Osteoblast (primary cell): ENCODE measurements at places on chromosomes 5 and 9. TPM values are rescaled to one million over a fixed set of nuclear protein-coding genes. Genes with fewer than 3 reads are reported as not detected.

GRCh38 chr9:130188860-130189481 lies 16.8 kb downstream of the NCS1 start:
- peaks cover 49% of the 10 kb centered on the region for H3K4me1 ChIP-seq
- no peak overlapping the region for H3K4me3 ChIP-seq
- no peak overlapping the region for H3K27ac ChIP-seq
- no peaks in the 10 kb centered on the region for H3K27me3 ChIP-seq
- H3K36me3 ChIP-seq: no peaks in the 10 kb centered on the region

DNA sequence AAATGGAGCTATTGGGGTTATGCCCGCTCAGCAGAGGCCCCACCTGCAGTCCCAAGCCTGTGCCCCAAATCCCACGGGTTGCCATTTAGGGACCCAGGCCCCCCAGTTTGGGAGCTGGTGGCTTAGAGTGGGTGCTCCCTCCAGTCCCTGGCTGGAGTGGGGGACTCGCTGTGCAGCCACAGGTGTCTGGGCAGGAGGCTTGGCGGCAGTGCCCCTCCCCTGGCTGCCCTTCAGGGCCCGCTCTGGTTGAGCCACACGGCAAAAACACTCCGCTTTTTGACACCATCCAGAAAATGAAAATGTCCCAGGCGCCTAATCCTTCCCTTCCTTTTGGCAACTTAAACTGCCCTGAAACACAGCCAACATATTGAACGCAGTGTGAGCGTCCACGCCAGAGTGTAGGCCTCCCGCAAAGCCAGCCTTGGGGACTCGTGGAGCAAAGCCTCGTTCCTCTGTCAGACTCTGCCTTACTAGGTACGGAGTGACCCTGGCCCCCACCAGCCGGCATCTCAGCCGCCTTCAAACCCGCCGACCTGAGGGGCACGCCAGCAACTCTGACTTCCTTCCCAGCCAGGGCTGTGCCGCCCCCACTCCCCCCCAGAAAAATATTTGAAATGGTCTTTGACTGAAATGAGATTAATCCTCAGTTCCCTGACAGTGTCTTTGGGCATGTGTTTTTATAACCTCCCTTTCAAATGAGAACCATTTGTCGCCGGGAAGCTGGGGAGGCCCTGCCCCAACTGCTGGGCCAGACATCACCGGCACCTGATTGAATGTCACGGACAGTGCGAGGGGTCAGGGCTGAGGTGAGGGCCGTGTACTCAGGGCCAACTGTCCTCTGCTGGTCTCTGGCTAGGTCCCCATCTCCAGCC lies 98.5 kb upstream of the LMX1B start:
- peaks cover 17% of the 10 kb centered on the region for H3K4me1 ChIP-seq
- peak; percentile 63 for DNase-seq
- no peak overlapping the region for H3K27ac ChIP-seq
- H3K36me3 ChIP-seq: no peaks in the 10 kb centered on the region
- H3K27me3 ChIP-seq: peaks cover 60% of the 10 kb centered on the region

- H3K27ac ChIP-seq: no peak overlapping the region
- H3K36me3 ChIP-seq: no peaks in the 10 kb centered on the region
- no peak for DNase-seq
- H3K4me1 ChIP-seq: no peaks in the 10 kb centered on the region
Observed at GRCh38 chr9:80242022-80242421, 670.3 kb downstream of the TLE4 start.

GRCh38 chr5:44875661-44876605 lies 67.2 kb downstream of the MRPS30 start:
- no peaks in the 10 kb centered on the region for H3K4me1 ChIP-seq
- H3K4me3 ChIP-seq: no peak overlapping the region
- no peaks in the 10 kb centered on the region for H3K36me3 ChIP-seq
- no peak for DNase-seq

DNA sequence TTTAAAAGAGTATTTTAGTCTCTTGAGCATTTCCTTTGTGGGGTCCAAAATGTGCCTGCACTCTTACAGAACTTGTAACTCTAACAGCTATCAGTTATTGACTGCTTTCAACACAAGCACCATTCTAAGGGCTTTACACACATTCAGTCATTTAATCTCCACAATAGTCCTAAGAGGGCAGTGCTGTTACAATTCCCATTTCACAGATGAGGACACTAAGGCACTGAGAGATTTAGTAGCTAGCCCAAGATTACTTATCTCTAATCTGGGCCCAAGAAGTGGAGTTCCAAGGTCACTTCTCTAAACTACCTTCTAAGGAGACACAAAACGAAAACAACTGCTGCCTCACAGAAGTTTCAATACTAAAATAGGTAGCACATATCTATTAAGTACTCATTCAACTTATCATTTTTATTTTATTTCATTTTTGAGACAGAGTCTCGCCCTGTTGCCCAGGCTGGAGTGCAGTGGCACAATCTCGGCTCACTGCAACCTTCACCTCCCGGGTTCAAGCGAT lies 275.2 kb downstream of the CWC27 start:
- H3K27me3 ChIP-seq: no peaks in the 10 kb centered on the region
- DNase-seq: no peak

GRCh38 chr9:675697-676370 lies 165.7 kb upstream of the DMRT1 start:
- no peaks in the 10 kb centered on the region for H3K36me3 ChIP-seq
- H3K4me1 ChIP-seq: peaks cover 15% of the 10 kb centered on the region
- DNase-seq: no peak
- no peaks in the 10 kb centered on the region for H3K27me3 ChIP-seq
- H3K4me3 ChIP-seq: no peak overlapping the region

- peak overlapping the region; percentile 5 for H3K4me3 ChIP-seq
- no peak for DNase-seq
- H3K27me3 ChIP-seq: peaks cover 3% of the 10 kb centered on the region
Observed at GRCh38 chr5:102664616-102665335, 90.3 kb upstream of the PAM start.

The CARD9 gene
- total RNA-seq: 1.8 and 5.1 TPM in 2 replicates

DNA sequence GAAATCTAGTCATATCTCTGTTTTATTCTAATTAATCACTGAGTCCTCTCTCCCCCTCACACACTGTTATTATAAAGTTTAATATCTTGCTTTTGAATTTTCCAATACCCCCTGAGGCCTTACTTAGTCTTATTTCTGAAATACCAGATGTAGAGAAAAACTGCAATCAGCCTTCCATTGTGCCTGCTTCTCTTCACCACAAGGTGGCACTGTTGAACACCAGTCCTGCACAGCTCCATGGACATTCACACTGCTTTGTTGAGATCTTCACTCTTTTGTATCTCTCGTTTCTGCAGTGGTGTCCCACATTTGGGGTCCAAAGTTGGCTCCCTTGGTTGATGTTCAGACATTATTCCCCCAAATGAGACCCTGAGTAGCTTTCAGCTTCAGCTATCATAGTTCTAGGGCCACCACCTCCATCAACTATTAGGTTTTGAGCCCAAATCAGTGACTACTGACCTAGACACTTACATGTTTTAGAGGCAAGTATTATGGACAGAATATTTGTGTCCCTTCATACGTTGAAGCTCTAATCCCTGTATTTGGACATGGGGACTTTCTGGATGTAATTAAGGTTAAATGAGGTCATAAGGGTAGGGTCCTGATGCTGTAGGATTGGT lies 24.3 kb downstream of the BOD1 start:
- H3K4me3 ChIP-seq: no peak overlapping the region
- no peak overlapping the region for H3K27ac ChIP-seq
- no peaks in the 10 kb centered on the region for H3K36me3 ChIP-seq
- no peak for DNase-seq
- peaks cover 25% of the 10 kb centered on the region for H3K4me1 ChIP-seq

GRCh38 chr9:111874500-111874899 lies 22.1 kb upstream of the UGCG start:
- H3K4me3 ChIP-seq: no peak overlapping the region
- H3K27me3 ChIP-seq: no peaks in the 10 kb centered on the region
- no peak for DNase-seq
- no peaks in the 10 kb centered on the region for H3K36me3 ChIP-seq
- no peak overlapping the region for H3K27ac ChIP-seq

- H3K4me3 ChIP-seq: no peak overlapping the region
Observed at GRCh38 chr5:177432839-177433657, 6.6 kb downstream of the GRK6 start.

DNA sequence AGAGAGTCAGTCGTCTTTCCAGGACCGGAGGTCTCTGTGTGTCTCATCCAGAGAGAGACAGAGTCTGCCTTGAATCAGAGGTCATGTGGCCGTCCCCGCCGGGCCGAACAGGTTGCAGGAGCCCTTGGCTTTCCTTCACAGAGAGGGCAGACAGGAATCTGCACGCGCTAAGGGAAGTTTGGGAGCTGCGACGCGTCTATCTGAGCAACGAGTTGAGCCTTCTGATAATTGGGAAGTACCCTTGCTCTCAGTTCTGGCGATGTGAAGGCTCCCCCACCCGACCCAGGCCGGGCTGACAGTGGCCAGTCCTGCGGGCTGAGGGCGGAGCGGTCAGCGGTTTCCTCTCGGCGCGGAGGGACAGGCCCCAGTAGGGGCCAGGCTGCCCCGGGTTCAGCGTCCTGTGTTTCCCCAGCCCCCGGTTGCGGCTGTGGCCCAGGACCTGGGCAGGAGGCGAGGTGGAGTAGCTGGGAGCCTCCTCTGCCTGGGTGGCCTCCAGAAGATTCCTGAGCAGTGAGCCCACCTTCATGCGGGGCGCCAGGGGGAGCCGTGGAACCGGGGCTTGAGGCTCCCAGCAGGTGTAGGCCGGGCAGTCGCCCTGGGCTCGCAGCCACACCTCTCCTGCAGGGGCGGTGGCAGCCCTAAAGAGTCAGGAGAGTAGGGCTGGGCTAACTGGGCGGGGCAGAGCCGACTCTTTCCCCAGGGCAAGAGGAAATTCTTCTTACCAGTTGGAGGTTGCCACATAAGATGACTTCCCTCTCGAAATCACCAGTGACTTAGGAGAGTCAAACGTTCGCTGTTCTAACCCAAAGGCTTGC lies 13.9 kb downstream of the NR2F1 start:
- H3K36me3 ChIP-seq: peaks cover 6% of the 10 kb centered on the region
- DNase-seq: no peak

- H3K27me3 ChIP-seq: no peaks in the 10 kb centered on the region
- no peaks in the 10 kb centered on the region for H3K4me1 ChIP-seq
- H3K27ac ChIP-seq: no peak overlapping the region
- H3K4me3 ChIP-seq: no peak overlapping the region
- DNase-seq: peak; percentile 83
Observed at GRCh38 chr5:178388386-178389025, 155.9 kb upstream of the PHYKPL start.

DNA sequence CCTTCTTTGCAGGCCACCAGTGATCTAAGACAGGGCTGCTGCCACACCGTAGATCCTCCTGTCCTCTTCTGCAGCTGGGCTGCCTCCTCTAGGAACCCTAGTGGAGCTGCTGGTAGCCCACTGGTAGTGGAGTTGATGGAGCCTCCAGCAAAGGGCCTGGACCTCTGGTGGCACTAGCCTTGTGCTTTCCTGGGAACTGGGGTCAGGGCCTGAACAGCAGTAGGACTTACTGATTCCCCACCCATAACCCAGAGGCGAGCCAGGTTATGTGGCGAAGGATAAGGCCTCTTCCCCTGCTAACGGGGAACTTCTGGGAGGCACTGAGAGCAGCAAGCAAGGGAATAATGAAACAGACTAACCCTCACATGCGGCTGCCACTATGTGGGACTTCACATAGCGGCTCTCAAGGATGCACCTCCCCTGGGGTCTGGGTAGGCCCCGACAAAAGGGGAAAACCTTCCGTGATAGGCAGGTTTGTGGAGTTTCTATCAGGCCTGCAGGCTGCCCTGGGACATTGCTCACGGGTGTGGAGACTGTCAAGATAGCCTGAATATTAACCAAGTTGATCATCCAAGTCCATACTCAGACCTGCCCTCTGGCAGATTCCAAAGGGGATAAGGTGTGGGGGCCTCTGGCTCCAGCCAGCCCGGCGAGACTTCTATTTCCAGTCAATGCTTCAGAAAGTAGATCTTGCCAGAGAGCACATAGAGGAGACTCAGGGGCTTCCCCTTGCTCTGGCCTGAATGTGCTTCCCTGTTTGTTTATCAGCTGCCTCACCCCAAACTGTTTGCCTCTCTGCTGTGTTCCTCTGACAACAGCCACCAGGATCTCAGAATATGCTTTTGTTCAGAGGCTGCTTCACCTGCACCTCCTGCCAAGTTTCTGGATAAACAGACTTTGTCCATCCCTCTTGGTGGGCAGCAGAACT lies 7.4 kb downstream of the SLC22A4 start:
- no peak overlapping the region for H3K4me3 ChIP-seq
- H3K4me1 ChIP-seq: peaks cover 3% of the 10 kb centered on the region
- DNase-seq: no peak
- H3K27me3 ChIP-seq: no peaks in the 10 kb centered on the region
- no peak overlapping the region for H3K27ac ChIP-seq

DNA sequence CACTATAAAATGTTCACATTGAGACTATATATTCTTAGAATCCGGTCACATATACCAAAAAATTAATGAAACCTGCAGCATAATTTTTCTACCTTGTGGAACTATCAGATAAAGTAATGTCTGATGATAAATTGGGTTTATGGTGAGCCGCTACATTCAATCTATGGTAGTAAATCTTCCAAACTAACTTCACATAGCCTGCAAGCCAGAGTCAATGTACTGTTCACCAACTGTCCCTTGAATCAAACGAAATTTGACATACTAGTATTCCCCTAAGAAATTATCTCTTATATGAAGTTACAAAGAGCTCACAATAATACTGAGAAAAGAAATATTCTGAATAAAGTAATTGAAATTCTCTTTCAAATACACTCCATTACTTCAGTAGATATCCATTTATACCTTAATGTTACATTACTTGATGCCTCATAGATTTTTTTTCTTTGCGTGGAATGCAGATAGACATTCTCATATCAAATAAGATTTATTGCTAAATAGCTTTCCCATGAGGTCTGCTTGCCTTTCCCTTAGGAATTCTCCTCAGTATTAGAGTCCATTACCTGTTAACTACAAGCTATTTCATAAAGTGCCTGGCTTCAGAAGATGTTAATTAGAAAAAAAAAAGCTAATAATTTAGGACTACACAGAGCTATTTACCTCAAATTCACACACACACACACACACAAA lies 169.5 kb downstream of the PTPRD start:
- H3K36me3 ChIP-seq: no peaks in the 10 kb centered on the region
- H3K4me1 ChIP-seq: no peaks in the 10 kb centered on the region
- H3K4me3 ChIP-seq: no peak overlapping the region
- no peak for DNase-seq

GRCh38 chr9:71146511-71146910 lies 25.1 kb upstream of the TRPM3 start:
- no peak overlapping the region for H3K27ac ChIP-seq
- no peak overlapping the region for H3K4me3 ChIP-seq
- no peaks in the 10 kb centered on the region for H3K4me1 ChIP-seq
- DNase-seq: no peak
- no peaks in the 10 kb centered on the region for H3K36me3 ChIP-seq

GRCh38 chr5:10577371-10578292 lies 13.8 kb downstream of the ANKRD33B start:
- no peak overlapping the region for H3K4me3 ChIP-seq
- no peaks in the 10 kb centered on the region for H3K36me3 ChIP-seq
- H3K4me1 ChIP-seq: peaks cover 6% of the 10 kb centered on the region
- no peaks in the 10 kb centered on the region for H3K27me3 ChIP-seq
- DNase-seq: peak; percentile 89
- H3K27ac ChIP-seq: no peak overlapping the region

GRCh38 chr9:88984543-88984883 lies 6.8 kb upstream of the S1PR3 start:
- H3K4me3 ChIP-seq: no peak overlapping the region
- no peak for DNase-seq
- peaks cover 15% of the 10 kb centered on the region for H3K4me1 ChIP-seq
- no peak overlapping the region for H3K27ac ChIP-seq

The ORM2 gene
- total RNA-seq: not detected in 2 replicates

GRCh38 chr9:37053684-37054362 lies 19.8 kb upstream of the PAX5 start:
- peaks cover 61% of the 10 kb centered on the region for H3K27me3 ChIP-seq
- H3K4me3 ChIP-seq: no peak overlapping the region
- no peaks in the 10 kb centered on the region for H3K36me3 ChIP-seq
- H3K27ac ChIP-seq: no peak overlapping the region
